ENCODE measurements at places on chromosomes 4 and X.

GRCh38 chr4:1542516-1543320 lies 136.5 kb upstream of the NKX1-1 start:
- DNase-seq: no peak

DNA sequence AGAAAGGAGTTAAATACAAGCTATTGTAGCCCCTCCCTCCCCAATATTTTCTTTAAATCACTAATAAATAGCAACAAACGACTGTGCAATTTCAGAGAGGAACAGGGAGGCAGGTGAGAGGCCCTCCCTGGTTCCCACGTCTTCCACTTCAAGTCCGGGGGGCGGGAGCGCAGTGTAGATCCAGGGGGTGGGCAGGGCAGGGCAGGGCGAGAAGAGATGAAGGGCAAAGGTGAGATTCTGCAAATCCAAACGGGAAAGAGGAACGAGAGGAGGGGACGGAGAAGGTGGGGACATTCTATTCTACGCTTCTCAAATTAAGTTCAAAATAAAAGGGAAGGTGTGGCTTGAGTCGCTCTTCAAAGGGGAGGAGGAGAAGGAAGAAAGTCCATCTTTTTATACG lies 6.8 kb downstream of the NKX6-1 start:
- no peak for DNase-seq

- no peak for DNase-seq
These were observed 254.5 kb downstream of the SOX3 start for GRCh38 chrX:140250391-140250790.

DNA sequence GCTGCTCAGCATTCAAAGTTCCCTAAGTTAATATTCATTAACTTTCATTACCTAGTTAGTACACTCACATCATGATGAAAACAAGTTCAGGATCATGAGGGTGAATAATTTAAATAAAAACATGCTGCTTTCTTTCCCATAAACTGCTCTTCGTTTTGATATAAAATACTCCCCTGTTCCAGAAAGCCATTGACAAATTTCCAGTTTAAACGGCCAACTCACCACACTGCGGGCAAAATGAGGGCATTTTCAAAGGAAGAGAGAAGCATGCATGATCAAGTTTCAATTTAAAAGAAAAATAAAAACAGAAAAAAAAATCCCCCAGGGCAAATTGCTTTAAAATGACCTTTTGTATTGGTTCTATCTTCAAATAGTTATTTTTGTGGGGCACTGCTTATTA lies 69.6 kb downstream of the EPHA5 start:
- DNase-seq: no peak

DNA sequence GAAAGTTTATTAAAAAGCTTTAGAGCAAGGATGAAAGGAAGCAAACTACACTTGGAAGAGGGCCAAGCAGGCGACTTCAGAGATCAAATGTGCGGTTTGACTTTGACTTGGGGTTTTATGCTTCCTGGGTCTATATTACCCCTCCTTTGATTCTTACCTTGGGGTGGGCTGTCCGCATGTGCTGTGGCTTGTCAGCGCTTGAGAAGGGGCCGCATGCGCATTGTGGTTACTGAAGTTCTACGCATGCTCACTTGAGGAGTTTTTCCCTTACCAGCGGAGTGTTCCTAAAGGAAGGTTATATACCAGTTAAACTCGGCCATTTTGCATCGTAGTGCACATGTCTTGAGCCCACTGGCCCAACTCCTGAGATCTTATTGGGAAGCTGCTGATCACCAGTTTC lies 9.9 kb downstream of the ZNF157 start:
- DNase-seq: peak; percentile 30

- no peak for DNase-seq
These were observed 26.9 kb upstream of the AMOT start for GRCh38 chrX:112867570-112867969.

DNA sequence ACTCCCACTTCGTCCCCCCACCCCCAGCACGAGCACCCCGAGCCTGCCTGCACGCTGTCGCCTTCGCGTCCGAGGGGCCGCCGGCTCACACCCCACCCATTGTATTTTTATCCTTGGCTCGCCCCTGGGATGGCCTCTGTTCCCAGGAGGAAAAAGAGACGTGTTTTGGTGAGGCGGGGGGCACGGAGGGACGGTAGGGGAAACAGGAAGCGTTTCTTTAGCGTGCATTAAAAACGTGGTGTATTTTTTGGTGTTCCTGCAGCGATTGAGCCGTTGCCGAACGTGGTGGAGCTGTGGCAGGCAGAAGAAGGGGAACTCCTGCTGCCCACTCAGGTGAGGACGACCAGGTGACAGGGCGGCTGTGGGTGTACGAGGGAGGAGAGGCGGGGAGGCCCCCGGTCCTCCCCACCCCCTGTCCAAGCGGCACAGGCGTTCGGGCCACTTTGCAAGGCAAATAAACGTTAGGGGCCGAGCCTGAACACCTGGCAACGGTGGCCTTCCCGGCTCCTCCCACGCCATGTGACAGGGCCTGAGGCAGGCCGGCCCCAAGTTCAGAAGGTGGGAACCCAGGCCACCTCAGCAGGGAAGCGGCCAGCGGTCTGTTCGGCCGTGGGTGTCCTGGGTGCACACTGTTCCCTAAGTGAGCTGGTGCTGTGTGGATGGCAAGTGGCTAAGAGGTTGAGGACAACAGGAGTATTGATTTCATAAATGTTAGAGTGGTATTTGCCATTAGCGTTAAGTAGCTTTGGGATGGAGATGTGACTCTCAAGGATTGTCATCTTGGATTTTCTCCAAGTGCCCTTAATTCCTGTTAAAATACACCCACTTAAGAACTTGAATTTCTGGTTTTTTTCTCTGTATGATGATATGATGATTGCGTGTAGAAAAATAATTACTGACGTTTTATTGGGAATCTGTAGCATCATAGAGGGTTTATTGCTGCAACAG lies 1.1 kb downstream of the TMEM131L start:
- no peak for DNase-seq

DNA sequence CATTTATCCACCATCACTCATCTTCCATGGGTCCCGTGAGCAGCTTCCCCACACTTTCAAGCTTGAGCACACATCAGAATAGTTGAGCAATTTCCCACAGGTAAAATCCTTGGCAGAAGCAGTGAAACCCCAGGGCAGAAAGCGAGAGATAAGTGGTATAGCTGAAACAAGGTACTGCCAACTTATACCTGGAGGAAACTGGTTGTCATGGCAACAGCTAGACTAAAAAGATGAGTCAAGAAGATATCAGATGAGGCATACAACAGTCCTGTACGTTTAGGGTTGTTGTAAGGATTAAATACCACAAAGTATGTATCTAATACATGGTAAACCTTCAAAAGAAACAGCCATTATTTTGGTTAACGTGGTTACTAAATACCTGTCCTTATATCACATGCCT lies 66.9 kb upstream of the PHOX2B start:
- no peak for DNase-seq

DNA sequence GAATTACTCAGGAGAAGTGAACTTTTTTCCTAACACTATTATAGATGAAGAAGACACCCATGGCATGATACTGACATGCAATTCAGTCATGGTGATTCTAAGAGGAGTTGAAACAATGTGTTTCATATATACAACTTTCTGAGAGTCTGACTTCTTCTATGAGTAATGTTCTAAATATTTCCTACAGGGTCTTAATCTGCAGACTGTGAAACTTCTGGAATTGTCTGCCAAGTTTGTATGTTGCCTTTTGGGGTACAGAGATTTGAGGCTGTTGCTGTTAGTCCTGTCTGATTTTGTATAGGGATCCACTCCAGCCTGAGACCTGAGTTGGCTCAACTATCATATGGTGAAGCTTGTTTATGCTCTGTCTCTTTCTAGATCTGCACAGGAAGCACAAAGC lies 160.6 kb upstream of the GATB start:
- DNase-seq: no peak

GRCh38 chr4:108361886-108362285 lies 193.2 kb upstream of the LEF1 start:
- no peak for DNase-seq

- DNase-seq: no peak
These were observed 600 bp upstream of the HEPH start for GRCh38 chrX:66163447-66163846.

DNA sequence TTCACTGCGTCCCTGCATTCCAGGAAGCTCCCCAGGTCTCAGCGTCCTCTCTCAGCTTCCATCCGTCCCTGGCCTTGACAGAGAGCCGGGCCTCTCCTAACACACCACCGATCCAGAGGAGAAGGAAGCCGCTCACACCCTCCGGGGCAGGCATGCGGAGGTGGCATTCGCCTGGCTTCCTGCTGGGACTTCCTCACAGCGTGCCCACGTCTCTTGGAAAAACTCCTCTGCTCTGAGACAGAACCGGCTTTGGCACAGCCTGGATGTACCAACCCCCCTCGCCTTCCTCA lies 3.2 kb downstream of the CTAG2 start:
- DNase-seq: no peak

- no peak for DNase-seq
These were observed 57.0 kb upstream of the MSN start for GRCh38 chrX:65610481-65610880.

GRCh38 chr4:25172961-25173915 lies 13.0 kb upstream of the SEPSECS start:
- DNase-seq: no peak

GRCh38 chr4:158630893-158631292 lies 40.8 kb downstream of the C4orf46 start:
- no peak for DNase-seq

DNA sequence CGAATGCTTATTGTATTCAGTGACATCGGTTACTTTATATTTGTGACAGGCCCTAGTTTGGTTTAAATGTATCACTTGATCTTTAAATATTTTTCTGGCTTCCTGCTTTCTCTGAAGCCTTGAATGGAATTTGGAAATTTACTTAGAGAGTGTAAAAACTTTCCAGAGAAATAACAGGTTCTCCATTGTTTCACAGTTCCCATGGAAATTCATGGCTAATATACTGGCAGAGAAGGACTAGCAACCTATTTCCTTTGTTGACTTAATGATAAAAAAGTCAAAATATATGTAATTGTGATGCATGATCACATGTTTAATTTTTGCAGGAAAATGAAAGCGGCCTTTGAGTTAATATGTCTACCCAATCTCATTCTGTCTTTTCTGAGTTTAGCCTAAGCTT lies 13.2 kb downstream of the NEIL3 start:
- DNase-seq: no peak

DNA sequence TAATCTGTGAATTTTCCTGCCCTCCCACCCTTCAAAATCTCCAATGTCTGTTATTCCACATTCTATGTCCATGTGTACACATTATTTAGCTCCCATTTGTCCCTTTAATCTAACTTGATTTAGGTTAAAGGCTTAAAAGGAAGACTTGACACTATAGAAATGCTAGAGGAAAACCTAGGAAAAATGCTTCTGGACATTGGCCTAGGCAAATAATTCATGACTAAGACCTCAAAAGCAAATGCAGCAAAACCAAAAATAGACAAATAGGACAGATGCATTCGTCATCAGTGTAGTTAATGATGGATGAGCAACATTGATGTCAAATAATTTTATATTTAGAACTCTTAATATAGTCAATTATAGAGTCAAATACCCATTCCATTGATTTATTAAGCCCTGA lies 36.9 kb downstream of the INTU start:
- DNase-seq: no peak

DNA sequence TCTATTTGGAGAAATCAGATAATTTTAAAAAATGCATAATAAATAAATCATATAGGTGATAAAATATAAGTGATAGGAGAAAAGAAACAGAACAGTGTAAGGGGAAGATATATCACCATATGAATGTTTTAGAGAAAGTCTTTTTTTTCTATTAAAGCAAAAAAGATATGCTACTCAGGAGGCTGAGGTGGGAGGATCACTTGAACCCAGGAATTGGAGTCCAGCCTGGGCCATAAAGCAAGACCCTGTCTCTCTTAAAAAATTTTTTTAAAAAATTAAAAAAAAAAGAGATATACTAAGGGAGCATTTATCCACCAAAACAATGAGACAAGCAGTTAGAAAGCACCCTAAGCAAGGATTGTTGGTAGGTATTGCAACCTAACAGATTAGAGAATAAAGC lies 6.1 kb downstream of the TMEM156 start:
- no peak for DNase-seq

- DNase-seq: no peak
These were observed 293.9 kb upstream of the GATB start for GRCh38 chr4:152054731-152055130.

DNA sequence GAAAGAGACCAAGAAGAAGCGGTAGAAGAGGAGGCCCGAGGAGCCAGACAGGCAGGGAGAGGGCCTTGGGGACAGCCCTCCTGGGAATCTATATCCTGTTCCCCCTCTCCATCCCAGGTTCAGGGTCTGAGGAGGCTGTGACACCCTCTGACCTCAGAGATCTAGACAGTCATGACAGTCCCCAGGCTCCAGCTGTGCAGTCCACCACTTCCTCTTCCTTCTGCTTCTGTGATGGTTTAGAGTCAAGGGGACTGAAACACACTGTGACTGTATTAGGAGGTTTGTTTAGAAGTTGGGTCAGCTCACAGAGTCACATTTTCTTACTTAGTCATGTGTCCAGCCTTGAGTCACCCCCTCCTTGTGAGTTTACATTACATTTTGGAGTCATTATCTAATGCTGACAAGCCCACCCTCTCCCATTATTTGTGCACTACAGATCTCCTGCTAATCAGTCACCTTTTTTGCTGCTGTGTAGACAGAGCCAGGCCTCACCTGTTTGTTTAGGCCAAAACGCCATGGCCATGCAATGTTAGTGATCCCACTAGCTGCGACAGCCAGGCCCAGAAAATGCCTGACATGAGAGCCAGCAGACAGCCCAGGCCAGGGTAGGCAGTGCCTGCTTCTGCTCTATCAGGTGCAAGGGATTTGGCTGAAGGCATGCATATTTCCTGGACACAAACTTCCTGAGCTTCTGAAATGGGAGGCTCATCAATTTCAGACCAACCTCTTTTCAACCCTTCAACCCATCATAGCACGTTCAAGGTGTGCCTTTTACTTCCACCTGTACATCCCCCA lies 26.0 kb downstream of the MANBA start:
- DNase-seq: no peak
